Activated T-cell treated with anti-CD3 and anti-CD28 coated beads for 1 hour (primary cell): ENCODE measurements at places on chromosomes 11 and 22.
A peak's percentile ranks its signal among the peaks of the same experiment; 100 is the strongest.

- no peak for DNase-seq
Measured at GRCh38 chr11:134571301-134571700, 159.3 kb upstream of the B3GAT1 start.

GRCh38 chr11:33869481-33870422 is 22.1 kb downstream of the LMO2 start:
- no peak for DNase-seq

- DNase-seq = no peak
Measured at GRCh38 chr11:59960502-59961381, 3.1 kb upstream of the OOSP4A start.

DNA sequence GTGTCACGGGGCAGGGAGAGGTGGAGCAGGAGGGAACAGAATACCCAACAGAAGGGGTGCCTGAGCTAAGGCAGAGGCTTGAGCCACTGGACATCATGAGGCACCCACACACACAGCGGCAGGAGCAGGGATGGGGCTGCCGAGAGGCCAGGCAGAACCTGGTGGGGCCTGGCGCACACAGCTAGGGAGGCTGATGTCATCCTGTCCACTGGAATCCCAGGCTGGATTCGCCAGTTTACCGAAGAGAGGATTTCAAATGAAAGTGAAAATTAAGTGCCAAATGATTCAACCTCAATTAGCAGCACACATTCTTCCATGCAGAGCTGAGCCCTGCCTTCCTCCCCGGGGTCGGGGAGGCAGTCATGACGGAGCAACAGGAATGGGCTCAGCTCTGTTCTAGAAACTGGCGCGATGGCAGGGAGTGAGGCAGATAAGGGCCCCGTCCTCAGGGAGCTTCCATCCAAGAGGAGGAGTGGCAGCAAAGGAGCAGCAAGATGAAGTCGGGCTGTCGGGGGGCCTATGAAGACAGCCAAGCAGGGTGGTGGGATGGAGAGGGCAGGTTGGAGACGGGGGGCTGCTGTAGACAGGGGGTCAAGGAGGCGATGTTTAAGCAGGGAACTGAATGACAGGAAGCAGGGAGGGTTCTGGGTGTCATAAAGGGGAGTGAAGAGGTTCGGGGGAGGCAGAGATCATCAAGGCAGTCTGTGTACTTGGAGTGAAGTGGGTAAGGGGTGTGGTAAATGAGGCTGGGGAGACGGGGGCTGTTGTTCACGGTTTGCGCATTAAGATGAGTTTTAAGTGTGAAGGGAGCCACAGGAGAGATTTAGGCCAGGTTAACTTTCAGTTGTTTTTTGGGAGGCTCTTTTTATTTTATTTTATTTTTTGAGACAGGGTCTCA is 6.4 kb downstream of the RAC2 start:
- DNase-seq = no peak

DNA sequence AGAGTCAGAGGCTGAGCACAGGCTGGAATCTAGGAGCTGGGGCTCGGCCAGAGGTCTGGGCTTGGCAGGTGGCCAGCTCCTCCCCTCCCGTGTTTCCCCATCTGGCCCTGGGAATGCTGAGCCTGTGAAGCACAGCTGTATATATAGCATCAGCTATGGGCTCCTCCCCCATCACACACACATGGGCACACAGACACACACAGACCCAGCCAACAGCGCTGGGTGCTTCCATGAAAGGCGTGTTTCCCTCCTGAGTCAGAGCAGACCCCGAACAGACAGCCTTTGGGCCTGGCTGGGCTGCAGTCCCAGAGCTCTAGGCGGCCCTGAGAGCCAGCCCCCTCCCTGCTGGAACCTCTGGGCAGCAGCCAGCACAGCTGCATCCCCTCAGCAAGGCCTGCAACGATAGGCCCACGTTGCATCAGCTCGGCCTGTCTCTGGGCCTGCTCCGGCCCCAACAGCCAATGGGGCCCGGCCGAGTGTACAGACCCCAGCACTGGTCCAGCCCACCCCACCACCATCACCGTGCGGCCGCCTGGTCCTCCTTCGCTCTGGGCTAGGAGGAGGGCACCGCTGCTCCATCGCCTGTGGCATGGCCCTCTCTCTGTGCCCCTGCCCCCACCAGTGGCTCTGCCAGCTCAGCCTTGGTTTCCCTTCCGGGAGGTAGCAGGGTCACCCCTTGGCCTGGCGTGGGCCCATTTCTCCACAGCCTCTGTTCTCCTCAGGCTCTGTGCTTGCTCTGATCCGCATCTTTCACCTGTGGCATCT is 7.6 kb upstream of the SERPINH1 start:
- no peak for DNase-seq

- DNase-seq = peak; percentile 24
Measured at GRCh38 chr11:125591649-125592304, 875 bp upstream of the STT3A start.

DNA sequence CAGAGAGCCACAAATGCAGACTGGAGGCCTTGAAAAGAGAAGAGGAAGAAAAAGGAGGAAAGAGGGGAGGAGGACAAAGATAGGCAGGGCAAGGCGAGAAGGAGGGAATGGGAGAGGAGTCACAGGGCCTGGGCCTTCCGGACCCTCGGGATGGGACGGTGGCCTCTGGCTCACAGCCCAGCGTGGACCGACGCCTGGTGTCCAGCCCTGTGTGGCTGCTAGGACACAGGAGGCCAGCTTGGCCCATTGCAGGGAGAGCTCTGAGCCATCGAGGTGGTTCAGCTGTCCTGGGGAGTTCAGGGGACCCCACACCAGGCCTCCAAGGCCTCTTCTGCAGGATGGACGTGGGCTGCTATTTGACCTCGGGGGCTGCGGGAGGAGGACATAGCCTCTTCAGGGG is 9.4 kb downstream of the MYO7A start:
- no peak for DNase-seq

- DNase-seq = no peak
Measured at GRCh38 chr11:111368285-111368560, 10.9 kb downstream of the POU2AF1 start.
